ENCODE measurements at places on chromosomes 11 and 22.

GRCh38 chr11:103887001-103887658, 149.3 kb upstream of the DDI1 start:
- no peak for DNase-seq

DNA sequence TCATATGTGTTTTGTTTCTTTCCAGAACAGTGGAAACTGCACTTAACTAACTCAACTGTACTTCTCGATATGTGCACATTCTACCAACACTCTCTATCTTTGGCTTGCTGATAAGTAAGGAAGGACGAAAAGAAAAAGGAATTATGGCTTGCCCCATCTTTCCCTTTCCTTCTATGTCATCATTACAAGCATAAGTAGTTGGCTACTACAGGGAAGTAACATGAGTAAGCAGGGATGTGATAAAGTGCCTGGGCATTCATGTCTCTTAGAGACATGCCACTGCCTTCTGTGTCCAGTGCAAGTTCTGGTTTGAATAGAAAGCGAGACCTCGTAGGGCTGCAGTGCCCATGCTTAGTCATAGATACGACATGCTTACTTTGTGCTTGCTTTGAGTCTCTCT, 342.5 kb downstream of the ETS1 start:
- no peak for DNase-seq

DNA sequence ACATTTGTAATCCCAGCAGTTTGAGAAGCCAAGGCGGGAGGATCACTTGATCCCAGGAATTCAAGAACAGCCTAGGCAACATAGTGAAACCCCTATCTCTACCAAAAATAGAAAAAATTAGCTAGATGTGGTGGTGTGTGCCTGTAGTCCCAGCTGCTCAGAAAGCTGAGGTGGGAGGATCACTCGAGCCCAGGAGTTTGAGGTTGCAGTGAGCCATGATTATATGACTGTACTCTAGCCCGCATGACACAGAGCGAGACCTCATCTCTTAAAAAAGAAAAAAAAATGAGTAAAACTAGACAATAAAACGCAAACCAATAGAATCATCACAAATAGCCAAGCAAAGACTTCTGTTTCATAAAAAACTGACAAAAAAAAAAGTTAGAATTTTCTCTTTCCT, 21.8 kb downstream of the NUCB2 start:
- DNase-seq: no peak

DNA sequence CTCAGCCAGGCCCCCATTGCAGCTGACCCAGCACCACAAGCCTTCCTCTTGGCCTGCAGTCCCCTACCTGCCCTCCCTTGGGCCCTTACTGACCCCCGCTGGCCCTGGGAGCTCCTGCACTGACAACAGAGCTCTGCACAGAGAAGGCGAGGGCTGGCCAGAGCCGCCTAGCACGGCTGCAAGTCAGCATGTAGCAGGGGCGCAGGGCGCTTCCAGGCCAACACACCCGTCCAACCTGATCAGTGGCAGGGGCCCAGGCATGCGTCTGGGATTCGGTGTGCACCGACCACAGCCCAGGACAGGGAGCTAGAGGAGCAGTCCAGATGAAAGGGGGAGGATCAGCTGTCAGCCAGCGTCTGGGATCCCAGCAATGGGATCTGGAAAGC, 7.6 kb downstream of the WNT7B start:
- DNase-seq: no peak

DNA sequence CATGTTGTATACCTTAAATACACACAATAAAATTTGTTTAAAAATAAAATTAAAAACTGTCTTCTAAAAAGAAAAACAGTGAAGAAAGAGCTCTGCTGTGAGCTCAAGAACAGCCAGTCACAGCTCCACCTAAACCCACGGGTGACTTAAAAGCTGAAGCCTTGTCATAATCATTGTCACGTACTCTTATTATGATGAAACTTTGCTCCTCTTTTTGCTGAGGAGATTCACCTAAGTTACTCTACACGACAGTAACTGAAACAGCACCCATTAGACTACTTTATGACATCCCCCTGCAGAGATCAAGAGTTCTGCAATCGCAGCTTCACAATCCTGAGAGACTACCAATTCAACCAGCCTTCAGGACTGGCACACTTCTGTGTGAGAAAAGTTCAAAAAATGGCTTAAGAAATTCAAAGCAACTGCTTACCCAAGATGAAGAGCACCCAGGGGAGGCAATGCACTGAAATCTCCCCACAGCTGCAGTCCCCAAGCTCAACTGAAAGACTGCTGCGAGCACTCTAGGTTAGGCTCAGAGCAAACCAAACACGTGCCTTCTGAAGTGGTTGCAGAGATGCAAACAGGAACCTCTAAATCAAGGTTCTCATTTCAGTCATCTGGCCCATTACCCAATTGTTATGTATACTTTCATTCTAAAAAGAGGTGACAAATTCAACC, at the start of gene JAML:
Gene JAML, minus strand, starts transcription at position 501 of the 678 bp plus-strand sequence. CDS start 10,145 bp downstream, outside the sequence.
- DNase-seq: peak; percentile 56

GRCh38 chr11:16787035-16787742, 48.7 kb downstream of the C11orf58 start:
- no peak for DNase-seq

GRCh38 chr11:8287703-8288102, 24.0 kb upstream of the LMO1 start:
- no peak for DNase-seq

GRCh38 chr22:40867109-40867508, 5.2 kb upstream of the DNAJB7 start:
- no peak for DNase-seq

DNA sequence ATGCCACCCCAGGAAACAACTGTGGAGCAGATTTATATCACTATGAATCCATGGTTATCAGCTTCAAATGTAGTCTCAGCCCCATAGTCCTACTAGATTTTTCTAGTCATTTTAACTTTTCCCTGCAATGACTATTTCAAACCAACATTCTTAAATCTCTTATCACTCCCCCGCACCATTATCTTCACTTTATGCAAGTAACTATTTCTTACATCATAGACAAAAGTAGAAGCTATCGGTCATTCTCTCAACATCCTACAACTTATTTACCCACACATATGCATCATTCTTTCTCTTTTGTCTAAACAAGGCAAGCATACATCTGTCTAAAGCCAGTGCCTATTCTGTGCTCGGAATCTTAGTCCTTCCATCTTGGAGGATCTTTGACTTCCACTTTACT, 4.4 kb downstream of the TIMM10B start:
- DNase-seq: no peak

- DNase-seq: no peak
These were observed 76.0 kb downstream of the FDX1 start for GRCh38 chr11:110505528-110506284.

DNA sequence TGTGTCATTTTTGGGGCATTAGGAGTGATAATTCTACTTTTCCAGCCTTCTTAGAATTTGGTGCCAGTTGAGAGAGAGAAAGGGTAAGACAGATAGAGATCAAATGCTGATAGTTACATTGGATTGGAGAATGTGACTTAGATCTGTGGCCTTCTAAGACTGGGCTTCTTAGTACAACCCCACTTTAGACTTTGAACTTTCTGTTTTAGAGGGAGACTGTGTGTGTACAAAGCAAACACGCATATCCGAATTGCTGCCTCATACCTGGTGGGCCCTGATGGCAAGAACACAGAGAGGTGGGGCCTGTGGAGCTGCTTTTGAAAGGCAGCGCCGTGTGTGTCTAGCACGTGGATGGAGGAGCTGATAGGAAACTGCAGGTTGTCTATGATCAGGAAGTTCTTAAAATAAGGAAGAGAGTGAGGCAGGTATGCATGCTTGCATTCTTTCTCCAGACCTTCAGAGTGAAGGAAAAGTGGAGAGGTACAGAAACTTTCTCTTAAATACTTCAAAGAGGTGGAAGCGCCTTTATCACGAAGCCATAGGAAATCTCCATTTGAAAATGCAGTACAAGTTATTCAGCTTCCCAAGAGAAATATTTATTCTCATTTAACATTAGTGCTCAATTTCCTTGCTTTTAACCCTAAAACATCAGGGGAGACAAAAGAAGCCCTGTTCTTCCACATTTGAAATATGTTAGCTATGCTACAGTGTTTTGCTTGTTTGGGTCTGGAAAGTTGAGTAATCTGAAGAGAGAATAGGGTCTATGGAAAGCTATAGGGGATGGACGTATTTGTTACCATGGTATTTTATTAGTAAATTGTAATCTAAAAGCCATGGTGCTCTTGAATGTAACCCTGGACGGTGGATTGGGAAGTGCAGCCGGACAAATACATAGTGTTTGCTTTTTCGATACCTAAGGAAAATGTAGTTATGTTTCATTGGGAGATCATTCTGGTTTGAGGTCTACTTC, 13.7 kb downstream of the PDHX start:
- no peak for DNase-seq

DNA sequence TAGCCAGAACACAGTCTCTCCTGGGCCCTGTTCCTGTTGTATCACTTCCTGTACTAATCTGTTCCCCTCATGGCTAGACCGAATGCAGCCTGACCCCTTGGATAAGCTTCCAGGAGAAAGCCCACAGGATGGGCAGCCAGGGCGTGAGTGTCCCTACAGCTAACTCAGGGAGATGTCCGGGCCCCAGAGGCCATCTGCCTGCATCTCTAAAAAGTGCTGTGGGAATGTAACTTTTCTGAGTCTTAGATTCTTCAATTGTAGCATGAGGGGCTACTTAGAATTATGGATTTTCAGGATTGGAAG, 7.7 kb upstream of the MALAT1 start:
- DNase-seq: no peak

- no peak for DNase-seq
These were observed 80.5 kb downstream of the KCNQ1 start for GRCh38 chr11:2525166-2525861.

DNA sequence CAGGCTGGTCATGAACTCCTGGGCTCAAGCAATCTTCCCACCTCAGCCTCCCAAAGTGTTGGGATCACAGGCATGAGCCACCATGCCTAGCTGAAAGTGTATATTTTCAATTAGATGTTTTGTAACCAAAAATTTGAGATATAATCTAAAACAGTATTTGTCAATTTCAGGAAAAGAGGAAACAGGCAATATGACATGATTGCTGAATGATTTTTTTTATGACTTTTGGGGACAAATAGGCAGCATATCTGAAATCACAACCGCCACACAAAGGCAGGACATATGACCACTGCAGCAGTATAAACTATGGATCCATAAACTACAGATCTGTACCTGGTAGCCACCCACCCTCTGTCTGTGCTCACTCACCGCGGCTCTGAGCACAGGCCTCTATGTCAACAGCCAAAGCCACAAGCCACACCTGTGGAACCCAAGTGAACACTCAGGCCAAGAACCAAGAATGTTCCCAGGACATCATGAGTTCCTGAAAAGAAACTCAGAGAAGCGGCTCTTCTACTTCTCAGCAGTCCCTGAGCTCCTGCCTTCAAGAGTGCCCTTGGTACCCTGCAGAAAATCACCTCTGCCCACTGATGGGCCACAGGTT, 22.5 kb downstream of the PISD start:
- no peak for DNase-seq

DNA sequence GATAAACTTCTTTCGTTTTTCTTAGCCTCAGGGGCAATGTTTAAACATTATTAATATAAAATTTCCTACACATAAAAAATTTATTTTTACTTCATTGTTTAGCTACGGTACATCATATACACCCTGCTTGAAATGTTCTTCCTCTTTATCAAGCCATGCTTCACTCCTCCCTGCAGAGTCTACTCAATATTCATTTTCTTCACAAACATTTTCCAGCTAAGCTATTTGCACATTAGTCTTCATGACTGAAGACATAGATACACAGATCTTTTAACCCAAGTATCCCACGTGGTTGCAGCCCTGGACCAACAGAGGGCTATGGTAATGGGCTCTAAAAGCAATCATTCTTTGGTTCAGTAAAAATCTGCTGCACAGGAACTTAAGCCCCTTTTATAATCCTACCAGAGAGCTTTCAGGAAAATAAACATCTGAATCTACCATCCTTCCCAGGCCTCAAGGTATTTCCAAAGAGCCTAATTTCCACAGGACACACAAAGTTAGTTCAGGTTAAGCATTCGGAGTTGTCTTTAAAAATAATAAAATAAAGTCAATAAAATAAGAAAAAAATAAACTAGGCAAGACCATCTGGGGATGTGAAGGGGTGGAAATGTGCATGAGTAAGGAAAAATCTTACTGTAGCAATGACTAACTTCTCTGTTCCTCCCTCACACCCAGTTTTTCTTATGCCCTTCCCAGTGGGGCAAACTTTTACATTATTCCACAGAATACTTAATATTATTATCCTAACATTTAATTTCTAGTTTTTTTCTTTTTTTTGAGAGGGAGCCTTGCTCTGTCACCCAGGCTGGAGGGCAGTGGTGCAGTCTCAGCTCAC, 21.6 kb upstream of the OR6X1 start:
- DNase-seq: no peak

DNA sequence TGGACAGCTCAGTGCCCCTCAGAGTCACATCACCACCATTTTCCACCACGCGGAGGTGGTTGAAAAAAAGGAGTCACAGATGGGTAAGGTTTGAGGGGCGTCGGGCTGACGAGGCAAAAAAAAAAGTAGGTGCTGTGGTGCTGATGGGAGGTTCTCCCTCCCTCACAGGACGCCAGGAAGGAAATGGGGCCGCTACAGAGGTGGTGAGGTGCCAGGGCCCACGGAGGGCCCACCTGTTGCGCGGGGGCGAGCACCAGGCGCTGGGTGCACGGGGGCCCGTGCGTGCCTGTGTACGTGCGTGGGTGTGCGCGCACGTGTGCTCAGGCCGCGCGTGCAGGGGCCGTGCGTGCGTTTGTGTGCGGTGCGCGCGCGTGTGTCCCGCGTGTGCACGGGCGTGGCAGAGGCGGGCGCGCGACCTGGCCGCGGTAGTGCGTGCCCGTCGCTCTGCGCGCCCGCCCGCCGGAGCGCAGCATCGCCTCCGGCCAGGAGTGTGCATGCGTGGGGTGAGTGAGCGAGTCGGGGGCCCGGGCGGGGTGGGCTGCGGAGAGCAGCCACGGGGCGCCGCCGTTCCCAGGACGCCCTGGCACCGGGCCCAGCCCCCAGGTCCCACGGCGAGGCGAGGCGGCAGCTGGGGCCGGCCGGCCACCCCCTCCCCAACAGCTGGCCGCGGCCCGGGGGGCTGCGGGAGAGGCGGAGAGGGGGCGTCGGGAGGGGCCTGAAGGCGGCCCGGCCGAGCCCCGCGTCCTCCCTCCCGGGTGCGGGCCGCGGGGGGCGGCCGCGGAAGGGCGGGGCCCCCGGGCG, 2.8 kb downstream of the PDGFB start:
- DNase-seq: peak; percentile 43

DNA sequence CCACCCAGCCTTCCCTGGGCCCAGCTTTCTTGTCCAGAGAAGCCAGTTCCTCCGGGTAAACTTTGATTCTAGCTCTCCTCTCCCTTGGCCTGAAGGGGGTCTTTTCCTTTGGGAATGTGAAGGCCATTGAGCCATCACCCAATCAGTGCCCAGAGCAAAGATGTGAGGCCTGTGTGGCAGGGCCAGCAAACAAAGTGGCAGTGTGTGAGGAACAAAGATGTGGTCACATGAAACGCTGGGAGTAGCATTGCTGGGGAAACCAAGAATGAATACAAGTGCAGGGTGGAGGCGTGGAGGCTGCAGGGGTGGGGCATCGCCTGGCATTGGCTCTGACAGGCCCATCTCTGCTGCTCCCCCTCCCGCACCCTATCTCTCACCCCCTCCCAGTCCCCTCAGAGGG, 91.9 kb upstream of the BID start:
- no peak for DNase-seq

- DNase-seq: no peak
These were observed 23.8 kb downstream of the SHISAL1 start for GRCh38 chr22:44288913-44289312.
